ENCODE measurements at places on chromosomes 2 and 18. TPM values are rescaled to one million over a fixed set of nuclear protein-coding genes. Genes with fewer than 3 reads are reported as not detected.
A peak's percentile ranks its signal among the peaks of the same experiment; 100 is the strongest.

The FTCDNL1 gene
- polyA plus RNA-seq, result 1.3 TPM

The IL18RAP gene
- polyA plus RNA-seq, result 0.17 TPM

The RBM43 gene
- polyA plus RNA-seq, result 12.7 TPM

The SLC35G4 gene
- polyA plus RNA-seq, result not detected

The REEP1 gene
- polyA plus RNA-seq, result 3.2 TPM

The GKN1 gene
- not detected for polyA plus RNA-seq

The CAVIN2 gene
- polyA plus RNA-seq, result 31.2 TPM

DNA sequence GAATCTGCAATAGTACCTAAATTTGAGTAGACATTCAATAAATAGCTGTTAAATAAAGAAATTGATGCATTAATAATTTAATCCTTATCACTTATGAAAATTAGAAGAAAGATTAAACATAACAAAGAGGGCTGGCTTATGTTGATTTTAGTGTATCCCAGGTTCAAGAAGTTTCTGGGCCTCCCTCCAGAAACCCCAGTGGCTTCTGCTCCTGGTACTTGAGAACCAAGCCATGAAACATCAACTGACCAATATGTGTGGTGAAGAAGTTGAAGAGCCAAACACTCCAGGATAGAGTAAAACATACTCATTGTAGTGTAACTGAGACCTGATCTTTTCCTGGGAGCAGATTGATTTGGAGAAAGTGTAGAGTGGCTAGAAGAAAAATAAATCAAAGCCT, 1465.7 kb upstream of the PIK3C3 start:
- DNase-seq, result no peak

GRCh38 chr2:15835991-15836688, 104.2 kb upstream of the MYCN start:
- DNase-seq, result no peak

GRCh38 chr18:67151366-67151765, 365.2 kb downstream of the DSEL start:
- no peak for DNase-seq

DNA sequence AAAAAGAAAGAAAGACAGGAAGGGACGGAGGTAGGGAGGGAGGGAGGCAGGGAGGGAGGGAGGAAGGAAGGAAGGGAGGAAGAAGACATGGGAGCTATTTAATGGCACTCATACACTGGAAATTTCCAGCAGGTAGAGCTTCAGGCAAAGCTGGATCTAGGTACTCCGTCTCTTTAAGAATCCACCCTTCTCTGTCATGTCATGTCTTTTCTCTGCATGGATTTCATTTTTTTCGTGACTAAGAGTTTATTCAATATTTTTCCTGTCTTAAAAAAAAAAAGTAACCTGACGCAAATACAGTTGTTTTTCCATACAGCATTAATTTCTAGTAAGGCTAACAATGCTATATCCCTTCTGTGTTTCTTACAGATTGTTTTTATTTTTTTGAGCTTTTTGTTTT, 56.3 kb upstream of the MCFD2 start:
- DNase-seq, result no peak

- no peak for DNase-seq
Measured at GRCh38 chr2:60468382-60469085, 84.9 kb downstream of the BCL11A start.

DNA sequence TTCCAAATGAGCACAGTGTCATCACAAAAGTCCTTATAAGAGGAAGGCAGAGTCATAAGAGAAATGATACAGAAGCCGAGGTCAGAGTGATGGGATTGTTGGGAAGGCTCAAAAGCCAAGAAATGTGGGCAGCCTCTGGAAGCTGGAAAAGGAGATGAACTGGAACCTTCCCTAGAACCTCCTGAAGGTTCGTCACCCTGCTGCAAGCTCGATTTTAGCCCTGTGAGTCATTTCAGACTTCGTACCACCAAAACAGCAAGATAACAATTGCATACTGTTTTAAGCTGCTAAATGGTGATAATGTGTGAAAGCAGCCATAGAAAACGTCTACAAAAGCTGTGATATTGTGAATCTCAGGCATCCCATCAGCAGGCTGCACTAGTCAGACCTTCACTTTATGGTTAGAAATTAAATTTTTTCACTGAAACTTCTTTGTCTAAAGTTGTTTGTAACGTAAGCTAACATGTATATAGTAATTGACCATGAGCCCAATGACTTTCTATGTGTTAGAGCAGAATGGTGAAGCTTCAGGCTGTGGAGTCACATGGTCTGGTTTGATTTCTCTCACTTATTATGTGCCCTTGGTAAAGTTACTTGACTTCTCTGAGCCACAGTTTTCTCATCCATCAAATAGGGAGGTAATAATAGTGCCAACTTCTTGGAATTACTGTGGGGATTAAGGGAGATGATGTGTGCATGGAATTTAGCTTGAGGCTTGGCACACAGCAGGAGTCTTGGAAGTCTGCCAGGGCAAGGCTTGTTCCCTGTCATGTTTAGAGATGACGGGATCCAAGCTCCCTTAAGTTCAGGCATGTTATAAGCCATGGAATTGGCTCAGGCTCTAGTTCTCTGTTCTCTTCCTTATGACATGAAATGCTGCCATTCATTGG, 132.0 kb upstream of the CCDC195 start:
- no peak for DNase-seq

GRCh38 chr2:5176764-5177163, 515.4 kb upstream of the SOX11 start:
- DNase-seq, result no peak

DNA sequence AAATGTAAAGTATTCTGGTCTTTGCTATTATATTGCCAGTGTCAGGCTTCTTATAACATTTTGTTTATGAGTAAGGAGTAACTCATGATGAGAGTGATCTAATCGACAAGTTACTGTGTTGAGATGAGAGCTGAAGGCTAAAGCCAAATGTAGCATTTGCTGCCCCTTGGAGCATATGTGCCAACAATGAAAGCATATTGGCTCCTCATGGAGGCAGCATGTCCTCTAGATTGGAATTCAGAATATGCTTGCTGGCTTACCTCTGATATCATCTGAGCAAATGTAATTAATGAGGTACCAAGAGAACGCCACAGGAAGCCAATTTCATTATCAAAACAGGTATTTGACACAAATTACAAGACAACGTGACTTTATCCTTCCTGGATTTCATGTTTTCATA, 781.1 kb upstream of the FSHR start:
- DNase-seq, result no peak

- DNase-seq, result no peak
Measured at GRCh38 chr18:58412844-58413666, 215.8 kb downstream of the ALPK2 start.

DNA sequence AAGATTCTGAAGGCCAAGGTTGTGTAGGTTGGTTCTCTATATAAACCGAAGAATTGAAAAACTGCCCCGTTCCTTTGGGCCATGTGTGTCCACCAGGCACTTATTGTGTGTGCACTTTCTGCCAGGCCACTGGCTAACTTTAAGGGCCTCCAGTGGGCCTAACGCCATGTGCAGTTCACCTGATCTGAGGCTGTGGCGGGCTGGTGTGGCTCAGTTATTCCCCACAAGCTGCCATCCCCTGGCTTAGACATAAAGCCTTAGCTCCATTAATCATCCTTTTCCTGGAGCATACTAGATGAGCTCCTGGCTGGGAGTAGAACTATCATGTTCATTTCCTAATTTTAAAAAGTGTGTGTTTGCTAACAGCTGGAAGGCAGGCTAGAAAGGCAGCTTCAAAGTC, 304.1 kb upstream of the TNP1 start:
- no peak for DNase-seq

DNA sequence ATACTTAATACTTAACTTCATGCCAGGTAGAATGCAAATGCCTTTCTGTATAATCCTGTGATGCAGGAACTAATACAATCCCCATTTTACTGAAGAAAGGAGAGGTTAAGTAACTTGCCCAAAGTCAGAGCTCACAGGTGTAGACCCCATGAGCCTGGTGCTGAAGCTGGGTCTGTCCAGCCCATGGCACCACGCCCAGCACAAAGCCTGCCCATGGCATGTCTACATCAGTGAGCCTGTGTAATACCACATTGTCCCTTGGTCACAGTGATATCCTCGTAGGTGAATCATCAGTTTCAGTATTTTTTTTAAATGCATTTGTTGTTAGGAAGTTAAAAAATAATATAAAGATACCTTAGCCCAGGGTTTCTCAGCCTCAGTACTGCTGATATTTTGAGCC, 69.9 kb upstream of the MCFD2 start:
- DNase-seq, result no peak

- no peak for DNase-seq
Measured at GRCh38 chr2:146363731-146364130, 1481.1 kb upstream of the ACVR2A start.

DNA sequence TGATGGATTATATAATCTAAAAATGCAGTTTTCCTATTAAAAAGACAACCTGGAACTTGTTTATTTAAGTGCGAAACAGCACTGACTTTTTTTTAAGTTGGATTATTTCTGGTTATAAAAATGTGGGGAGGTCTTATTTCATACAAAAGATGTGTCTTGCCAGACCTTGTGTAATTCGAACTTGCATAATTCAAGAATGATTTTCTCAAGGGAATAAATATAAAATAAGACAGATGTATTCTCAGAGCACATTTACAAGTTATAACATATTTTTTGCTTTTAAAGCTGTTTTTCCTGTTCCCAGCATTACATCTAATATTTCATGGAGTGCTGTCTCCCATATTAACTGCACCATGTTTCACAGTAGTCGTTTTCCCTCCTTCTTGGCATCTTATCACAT, 263.1 kb downstream of the CDH20 start:
- peak; percentile 35 for DNase-seq

GRCh38 chr2:144456680-144457079, 63.2 kb downstream of the ZEB2 start:
- no peak for DNase-seq

DNA sequence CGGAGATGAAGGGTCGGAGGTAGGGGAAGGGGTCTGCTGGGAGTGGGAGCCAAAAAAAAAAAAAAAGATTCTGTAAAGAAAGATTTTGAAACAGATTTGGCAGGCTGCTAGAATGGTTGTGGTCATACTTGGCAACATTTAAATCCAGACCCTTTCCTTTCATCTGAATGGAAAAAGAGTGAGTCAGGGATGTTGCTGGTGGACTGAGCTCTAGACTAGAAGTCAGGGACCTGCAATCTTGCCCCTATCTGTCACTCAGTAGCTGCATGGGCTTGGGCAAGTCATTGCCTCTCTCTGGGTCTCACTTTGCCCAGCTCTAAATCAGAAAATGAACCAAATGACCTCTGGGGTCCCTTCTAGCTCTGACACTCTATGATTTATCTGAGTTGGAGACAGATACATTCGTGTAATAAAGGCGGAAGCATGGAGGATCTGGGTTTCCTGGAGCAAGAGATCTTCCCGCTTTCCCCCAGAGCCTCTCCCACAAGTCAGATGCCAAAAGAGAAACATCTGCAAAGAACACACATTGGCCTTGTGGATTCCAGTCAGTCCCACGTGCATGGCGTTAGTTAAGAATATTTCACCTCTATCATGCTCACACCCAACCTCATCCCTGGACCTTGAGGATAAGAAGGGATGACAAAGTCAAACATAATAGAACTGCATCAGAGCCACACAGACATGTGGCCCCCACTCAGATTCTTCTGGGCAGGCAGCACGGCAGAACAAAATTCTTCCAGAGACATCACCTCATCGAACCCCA, 58.5 kb downstream of the ADD2 start:
- no peak for DNase-seq

DNA sequence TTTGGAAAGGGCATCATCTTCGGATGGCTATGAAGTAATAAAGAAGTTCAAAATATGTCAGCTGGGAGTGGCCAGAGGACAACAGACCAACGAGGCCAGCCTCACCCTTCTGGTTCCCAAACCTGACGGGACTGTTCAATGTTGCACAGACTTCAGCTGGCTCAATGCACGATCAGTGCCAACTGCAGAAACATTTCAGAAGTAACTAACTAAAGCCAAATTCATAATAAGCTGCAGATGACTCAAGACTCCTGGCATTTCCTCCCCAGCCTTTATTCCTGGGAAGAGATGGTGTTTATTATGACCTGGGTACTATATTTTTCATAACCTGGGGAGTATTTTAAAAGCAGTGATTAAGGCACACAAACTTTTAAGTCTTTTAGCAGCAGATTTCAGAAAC, 3.8 kb upstream of the ATP6V1C2 start:
- DNase-seq, result no peak

- DNase-seq, result no peak
Measured at GRCh38 chr2:206230060-206230762, 44.3 kb upstream of the ZDBF2 start.

Measured in renal pelvis (tissue), 12 donors.